T-helper 22 cell (primary cell): ENCODE measurements at places on chromosomes 1 and 21.
A peak's percentile ranks its signal among the peaks of the same experiment; 100 is the strongest.

DNA sequence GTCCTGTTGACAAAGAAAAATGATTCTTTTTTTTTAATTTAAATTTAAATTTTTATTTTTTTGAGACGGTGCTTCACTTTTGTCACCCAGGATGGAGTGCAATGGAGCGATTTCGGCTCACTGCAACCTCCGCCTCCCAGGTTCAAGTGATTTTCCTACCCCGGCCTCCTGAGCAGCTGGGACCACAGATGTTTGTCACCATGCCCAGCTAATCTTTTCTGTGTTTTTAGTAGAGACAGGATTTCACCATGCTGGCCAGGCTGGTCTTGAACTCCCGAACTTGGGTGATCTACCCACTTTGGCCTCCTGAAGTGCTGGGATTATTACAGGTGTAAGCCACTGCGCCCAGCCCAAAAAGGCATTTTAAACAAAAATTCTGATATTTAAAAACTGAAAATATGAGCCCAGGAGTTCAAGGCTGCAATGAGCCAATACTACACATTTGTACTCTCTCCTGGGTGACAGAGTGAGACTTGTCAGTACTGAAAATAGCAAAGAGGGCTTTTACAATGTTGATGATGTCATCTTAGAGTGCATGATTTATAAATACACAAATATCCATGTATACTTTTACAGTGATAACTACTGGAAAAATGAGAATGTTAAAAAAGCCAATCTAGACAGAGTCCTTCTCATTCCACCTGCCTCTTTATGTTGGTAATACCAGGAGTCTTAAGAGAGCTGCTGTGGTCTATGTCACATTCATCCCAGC is 56.0 kb upstream of the STUM start:
- no peak for DNase-seq

DNA sequence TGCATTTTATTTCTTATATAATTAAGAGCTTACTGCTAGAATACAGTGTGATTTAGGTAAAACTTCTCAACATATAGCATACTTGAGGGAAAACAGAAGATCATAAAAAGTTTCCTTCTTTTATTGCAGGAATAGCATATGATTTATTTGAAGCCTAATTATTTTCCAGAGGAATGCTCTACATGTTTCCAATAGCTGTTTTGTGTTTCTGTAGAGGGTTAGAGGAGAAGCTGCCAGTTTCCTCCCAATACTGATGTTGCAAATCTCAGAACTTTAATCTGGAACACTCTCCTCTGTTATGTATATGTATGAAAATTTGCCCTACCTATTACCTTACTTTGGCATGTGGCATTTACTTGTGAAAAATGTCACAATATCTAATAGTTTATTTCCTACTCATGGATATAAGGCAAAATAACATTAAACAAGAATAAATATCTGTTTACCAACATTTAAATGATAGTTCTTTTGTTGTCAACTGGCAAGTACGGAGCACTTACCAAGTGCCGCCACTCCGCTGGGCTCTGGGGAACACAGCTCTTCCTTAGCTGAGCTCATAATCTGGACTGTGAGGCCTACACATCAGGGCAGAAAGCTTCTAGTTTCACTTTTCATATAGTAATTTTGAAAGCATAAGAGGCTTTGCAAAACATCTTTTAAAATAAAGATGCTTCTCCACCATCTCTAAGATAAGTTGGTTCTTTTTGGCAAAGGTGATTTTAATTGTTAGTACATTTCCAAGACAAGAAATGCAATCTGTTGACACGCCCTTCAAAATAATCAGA is 239.8 kb upstream of the C1orf105 start:
- DNase-seq: peak; percentile 5

- peak; percentile 63 for DNase-seq
Measured at GRCh38 chr1:10694274-10694632, 102.2 kb downstream of the CASZ1 start.

- no peak for DNase-seq
Measured at GRCh38 chr1:31831397-31832378, 15.9 kb upstream of the SPOCD1 start.

DNA sequence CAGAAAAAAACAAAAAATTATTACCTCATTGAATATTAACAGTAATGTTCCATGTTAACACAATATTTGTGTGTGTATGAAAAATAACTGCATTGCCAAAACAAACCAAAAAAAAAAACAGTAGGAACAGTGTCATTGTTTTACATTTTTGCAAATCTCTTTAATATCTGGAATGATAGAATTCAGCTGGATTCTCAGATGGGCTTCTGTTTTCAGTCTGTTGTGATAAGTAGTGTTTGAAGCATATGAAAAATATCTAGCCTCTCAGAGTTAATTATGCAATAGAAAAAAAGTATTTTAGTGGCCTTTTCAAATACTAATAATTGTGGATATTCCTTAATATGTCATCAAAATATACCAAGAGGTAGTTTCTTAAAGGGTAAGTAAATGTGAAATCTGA is 52.9 kb upstream of the RWDD3 start:
- no peak for DNase-seq

DNA sequence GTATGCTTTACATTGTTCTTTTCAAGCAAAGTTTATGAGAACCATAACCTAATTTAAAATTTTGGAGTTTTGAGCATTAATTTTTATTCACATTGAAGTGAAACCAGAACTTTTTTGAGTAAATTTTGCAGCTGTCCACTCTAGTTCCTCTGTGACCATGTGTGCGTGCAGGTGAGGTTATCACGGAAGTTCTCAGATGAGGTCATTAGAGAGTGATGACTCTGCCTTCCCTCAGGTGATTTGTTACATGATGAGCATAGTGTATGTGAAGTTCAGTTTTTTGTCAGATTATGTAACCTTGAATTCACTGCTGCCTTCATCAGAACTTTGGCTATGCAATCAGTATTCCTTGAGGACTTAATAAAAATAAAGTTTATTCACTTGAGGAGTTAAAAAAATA is 828.2 kb downstream of the ADGRL2 start:
- no peak for DNase-seq
